ENCODE measurements at places on chromosomes 4 and X.

DNA sequence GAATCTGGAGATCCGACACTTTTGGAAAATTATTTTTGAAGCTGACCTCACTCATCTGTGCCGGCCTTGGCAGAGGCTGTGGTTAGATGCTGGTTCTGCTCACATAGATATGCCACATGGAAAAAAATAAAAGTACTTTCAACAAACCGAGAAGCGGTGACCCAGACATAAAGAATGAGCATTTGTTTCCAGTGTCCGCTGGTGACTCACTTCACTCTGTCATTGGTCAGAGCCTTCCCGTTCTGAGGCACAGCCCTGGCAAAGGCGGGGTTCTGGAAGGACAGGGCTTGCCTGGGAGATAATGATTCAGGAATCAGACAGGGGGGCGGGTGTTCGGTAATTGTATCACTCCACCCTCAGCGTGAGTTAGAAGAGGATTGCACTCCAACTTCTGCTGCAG, 172.4 kb upstream of the MXRA5 start:
- peak; percentile 64 for DNase-seq

DNA sequence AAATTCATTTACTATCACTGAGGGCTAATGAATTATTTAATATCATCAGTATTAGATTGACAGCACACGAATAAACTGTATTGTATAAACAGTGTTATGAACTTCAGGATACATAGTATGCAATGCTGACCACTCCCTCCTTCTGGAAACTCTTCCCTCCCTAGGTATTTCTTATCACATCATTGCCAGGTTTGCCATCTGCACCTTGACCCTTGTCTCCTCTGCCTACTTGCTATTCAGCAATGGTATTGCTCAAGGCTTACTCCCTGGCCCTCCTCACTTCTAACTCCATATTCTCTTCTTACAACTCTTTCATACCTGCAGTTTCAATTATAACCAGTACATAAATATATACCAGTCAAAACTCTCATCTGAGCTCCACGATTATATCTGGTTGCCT, 38.9 kb downstream of the ATP8A1 start:
- DNase-seq: no peak

DNA sequence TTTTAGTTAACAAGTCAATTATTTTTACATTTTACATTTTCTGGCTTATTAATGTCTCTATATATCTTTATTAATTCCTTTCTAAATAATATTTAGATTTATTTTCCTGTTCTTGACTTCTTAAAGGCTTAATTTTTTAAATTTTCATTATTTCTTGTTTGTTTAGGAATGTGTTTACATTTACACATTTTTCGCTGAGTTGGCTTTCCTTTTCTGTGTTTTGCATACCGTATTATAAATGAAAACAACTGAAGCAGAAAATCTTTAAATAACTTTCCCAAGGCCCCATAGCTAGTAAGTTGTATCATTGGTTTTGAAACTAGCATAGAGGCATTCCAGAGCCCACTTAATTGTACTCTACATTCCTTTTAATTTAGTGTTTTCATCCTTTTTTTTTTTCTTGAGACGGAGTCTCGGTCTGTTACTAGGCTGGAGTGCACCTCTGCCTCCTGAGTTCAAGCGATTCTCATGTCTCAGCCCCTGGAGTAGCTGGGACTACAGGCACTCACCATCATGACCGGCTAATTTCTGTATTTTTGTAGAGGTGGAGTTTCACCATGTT, 261.6 kb downstream of the IQCM start:
- DNase-seq: no peak

DNA sequence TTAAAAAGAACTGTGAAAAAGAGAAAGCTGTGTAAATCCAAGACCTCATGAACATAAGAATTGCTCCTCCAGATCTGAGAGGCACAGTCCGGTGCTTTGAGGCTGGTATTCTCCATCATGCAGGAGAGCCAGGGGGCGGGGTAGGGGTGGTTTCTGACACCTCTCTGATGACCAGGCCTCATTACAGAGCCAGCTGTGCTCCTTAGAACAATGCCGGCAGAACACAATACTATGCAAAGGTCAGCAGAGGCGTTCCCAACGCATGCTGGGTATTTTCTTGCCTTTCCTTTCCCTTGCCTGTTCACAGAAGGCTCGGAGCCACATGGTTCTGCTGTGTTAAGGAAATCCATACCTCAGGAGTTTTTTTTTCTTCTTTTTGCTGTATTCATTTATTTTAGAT, 91.2 kb upstream of the SOD3 start:
- no peak for DNase-seq

GRCh38 chr4:39030725-39031124, 1.5 kb downstream of the TMEM156 start:
- DNase-seq: no peak

- no peak for DNase-seq
Measured at GRCh38 chrX:97638621-97639020, 754.9 kb downstream of the RPA4 start.

- no peak for DNase-seq
Measured at GRCh38 chrX:129641941-129642340, 12.8 kb downstream of the APLN start.

DNA sequence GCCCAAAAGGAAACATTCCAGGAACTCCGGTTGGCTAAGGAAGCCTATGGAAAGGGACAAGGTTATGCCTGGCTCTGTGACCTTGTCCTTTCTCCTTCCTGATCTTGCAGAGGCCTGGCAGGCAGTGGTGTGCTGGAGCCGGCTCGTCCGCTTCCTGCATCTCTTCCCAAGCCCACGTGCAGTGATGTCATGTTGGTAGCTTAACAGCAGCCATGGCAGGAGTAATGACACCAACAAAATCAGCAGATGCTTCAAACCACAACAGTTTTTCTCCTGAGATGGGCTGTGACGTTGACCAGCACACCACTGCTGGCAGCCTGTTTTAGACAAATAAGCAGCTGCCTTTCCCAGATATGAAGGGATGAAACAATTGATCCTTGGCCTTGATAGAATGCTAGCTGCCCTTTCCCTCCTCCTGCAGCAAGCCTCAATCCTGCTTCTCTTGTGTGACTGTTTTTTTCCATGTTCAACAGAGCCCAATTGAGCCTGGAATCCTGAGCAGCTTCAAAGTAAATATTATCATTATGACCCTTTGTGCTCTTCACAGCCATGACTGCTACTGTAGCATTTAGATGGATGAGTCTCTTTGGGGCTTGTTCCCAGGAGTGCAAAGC, 23.4 kb downstream of the SEPTIN6 start:
- peak; percentile 59 for DNase-seq

- peak; percentile 66 for DNase-seq
Measured at GRCh38 chr4:168769837-168770236, 240.2 kb downstream of the CBR4 start.

- peak; percentile 86 for DNase-seq
Measured at GRCh38 chrX:65706041-65706828, 38.8 kb downstream of the MSN start.

GRCh38 chr4:82519776-82520175, 42.0 kb downstream of the TMEM150C start:
- DNase-seq: no peak

DNA sequence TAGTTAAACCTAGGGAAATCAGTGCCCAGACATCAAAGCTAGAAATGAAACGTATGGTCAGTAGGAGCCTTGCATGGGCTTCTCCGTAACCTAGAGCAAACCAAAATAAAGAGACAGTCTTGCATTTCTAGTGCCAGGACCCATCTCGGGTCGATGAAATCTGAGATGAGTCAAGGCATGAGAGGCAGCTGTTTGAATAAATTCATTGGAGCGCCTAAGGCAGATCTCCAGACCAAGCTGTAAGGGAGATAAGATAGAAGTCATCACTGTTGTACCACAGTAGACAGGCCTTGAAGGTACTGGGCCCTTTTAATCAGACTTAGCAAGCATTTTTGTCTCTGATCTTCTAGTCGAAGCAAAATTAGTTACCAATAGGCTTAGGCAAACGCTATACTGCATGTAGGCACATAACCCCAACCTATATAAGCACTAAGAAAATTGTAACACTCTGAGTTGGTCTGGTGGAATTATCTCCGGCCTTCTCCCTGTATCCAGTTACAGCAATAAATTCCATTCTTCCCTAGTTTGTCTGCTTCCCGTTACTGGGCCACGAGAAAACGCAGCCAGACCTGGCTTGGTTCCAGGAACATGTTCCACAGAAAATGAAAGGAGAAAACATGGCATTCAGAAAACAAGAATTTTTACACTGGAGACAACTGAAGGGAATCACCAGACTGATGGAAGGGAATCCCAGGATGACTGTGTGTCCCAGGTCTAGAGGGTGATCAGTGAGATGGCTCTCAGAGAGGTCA, 21.1 kb upstream of the PAPSS1 start:
- DNase-seq: peak; percentile 58

DNA sequence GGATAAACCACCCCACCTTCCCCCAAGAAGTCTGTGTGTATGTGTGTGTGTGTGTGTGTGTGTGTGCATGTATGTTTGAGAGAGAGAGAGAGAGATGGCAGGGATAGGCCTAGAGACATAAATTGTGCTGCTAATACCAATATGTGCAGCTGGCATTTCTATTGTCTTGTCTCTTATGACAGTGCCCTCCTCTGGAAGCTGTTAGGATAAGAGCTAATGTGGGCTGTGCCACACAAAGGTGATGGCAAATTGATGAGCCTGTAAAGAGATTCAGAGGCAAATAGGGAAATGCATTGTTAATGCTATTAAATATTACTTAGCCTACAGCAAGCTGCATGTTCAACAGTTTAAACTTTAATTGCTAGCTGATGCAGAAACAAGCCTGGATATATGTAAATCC, 332.0 kb downstream of the NKX6-1 start:
- no peak for DNase-seq

GRCh38 chr4:16289897-16290554, 63.8 kb upstream of the TAPT1 start:
- peak; percentile 65 for DNase-seq

DNA sequence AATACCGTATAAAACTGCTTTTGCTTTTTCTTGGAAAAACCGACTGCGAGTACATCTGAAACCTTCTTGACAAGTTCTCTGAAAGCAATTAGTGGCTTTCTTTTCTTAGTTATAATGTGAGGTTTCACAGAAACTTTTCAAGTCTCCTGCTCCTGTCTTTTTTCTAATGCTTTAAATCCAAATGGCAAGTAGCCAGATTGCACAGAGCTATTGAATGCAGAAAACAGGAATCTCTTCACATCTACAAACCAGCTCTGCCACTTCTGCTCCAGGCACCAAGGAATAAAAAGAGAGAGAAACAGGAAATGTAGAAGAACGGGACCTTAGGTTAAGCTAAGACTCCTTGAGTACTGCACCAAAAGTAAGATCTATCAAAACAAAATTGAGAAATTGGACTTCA, 267.3 kb upstream of the TET2 start:
- DNase-seq: peak; percentile 3

- DNase-seq: no peak
Measured at GRCh38 chr4:5805270-5805669, 87.6 kb downstream of the CRMP1 start.

DNA sequence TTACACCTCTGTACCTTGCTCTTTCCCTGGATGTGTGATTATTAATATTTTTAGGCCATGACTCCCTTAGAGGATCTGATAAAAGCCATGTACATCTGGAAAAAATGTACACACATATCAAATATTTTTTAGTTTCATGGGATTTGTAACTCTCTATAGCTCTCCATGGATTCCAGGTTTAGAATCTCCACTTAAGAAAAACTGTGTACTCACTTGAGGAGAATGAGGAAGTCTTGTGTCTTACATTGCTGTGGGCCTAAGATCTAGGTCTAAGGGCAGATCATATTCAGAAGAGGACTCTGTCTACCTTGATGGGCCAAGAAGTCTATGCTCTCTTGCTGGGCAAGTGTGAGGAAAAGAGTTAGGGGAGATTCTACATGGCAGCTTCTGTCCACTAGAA, 98.0 kb downstream of the RRAGB start:
- DNase-seq: no peak

- DNase-seq: no peak
Measured at GRCh38 chrX:38465686-38466085, 95.7 kb upstream of the TSPAN7 start.

GRCh38 chr4:78971326-78971725, 32.1 kb upstream of the PAQR3 start:
- DNase-seq: no peak

GRCh38 chr4:73650250-73650649, 30.0 kb upstream of the RASSF6 start:
- no peak for DNase-seq

DNA sequence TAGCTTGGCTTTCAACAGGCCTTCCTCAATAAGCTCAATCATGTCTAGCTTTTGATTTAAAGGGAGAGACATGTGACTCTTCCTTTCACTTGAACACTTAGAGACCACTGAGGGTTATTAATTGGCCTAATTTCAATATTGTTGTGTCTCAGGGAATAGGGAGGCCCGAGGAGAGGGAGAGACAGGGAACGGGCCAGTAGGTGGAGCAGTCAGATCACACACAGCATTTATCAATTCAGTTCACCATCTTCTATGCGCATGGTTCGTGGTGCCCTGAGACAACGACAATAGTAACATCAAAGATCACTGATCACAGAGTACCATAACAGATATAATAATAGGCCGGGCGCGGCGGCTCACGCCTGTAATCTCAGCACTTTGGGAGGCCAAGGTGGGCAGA, 17.8 kb downstream of the ZNF81 start:
- DNase-seq: no peak

GRCh38 chr4:52915730-52916300, 53.7 kb downstream of the RASL11B start:
- no peak for DNase-seq

- DNase-seq: no peak
Measured at GRCh38 chrX:78329486-78329885, 2.1 kb upstream of the CYSLTR1 start.

DNA sequence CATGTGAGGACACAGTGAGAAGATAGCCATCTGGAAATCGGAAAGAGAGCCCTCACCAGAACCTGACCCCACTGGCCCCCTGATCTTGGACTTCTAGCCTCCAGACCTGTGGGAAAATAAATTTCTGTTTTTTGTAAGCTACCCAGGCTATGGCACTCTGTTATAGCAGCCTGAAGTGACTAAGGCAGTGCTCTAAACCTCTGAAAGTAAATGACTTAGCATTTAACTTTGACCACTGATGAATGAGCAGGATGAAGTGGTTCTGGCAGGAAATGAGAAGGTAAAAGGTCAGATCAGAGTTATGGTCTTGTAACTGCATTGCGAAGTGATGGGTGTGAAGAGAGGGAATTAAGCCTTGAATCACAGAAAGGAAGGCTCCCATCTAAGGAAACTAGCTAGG, 17.0 kb downstream of the GPAT3 start:
- no peak for DNase-seq
